ENCODE measurements at places on chromosomes 1 and 21. TPM values are rescaled to one million over a fixed set of nuclear protein-coding genes. Genes with fewer than 3 reads are reported as not detected.

Gene AADACL4
- total RNA-seq: not detected

Gene BMP8A
- 0.32 TPM for total RNA-seq

Gene TBX19
- 0.60 TPM for total RNA-seq

Gene ZNF593OS
- total RNA-seq: not detected

Gene CD1B
- not detected for total RNA-seq

Gene SMCP
- total RNA-seq: not detected

Gene OR2T33
- total RNA-seq: not detected

Gene BMP8B
- total RNA-seq: not detected

Gene LCE1C
- total RNA-seq: not detected

Gene KLHDC7A
- not detected for total RNA-seq

Gene AMY2A
- total RNA-seq: not detected

Gene PPP1R15B
- total RNA-seq: 30.8 TPM

Gene LCE2C
- total RNA-seq: not detected

Gene GSTM1
- total RNA-seq: 0.51 TPM

Gene ARHGAP29
- total RNA-seq: 7.7 TPM

Gene IL20
- not detected for total RNA-seq

Gene FALEC
- total RNA-seq: not detected

Gene FAM167B
- total RNA-seq: not detected

Gene OR14K1
- not detected for total RNA-seq

Gene CR1L
- not detected for total RNA-seq

Gene ZSWIM5
- total RNA-seq: under 0.01 TPM

Gene CCDC185
- not detected for total RNA-seq

Gene RO60
- total RNA-seq: 164 TPM

Gene SPRR2B
- total RNA-seq: not detected

Gene LCE1F
- not detected for total RNA-seq

Gene SLC44A3
- total RNA-seq: 0.65 TPM

Gene HOOK1
- not detected for total RNA-seq

Gene MROH7
- total RNA-seq: under 0.01 TPM

Gene ITLN2
- total RNA-seq: not detected

Gene GJA4
- 0.09 TPM for total RNA-seq

Gene ATP1A2
- not detected for total RNA-seq

Gene AIRE
- total RNA-seq: under 0.01 TPM

Gene CDK11B
- total RNA-seq: 5.0 TPM

Gene LMO4
- 103 TPM for total RNA-seq

Gene CD101
- 0.18 TPM for total RNA-seq

Gene IGSF9
- not detected for total RNA-seq

Gene IL6R
- 1.1 TPM for total RNA-seq

Gene CDA
- total RNA-seq: not detected

Gene CHI3L2
- 0.89 TPM for total RNA-seq

Gene ARID4B
- total RNA-seq: 44.8 TPM

Gene FGR
- not detected for total RNA-seq

Gene SEMA6C
- total RNA-seq: 0.89 TPM

Gene PADI3
- 0.14 TPM for total RNA-seq

Gene AGPAT3
- 130 TPM for total RNA-seq

Gene LAMC2
- total RNA-seq: 594 TPM

Gene VWA5B1
- not detected for total RNA-seq

Gene LRRC3
- total RNA-seq: 0.89 TPM

Gene NFASC
- 10.1 TPM for total RNA-seq

Gene LCE2A
- total RNA-seq: not detected

Gene GJB4
- not detected for total RNA-seq
